ENCODE measurements at places on chromosomes 1 and 21. TPM values are rescaled to one million over a fixed set of nuclear protein-coding genes. Genes with fewer than 3 reads are reported as not detected.

- no peak overlapping the region for H3K4me3 ChIP-seq
- no peaks in the 10 kb centered on the region for H3K27me3 ChIP-seq
- no peak for DNase-seq
- no peak overlapping the region for H3K27ac ChIP-seq
- peaks cover 18% of the 10 kb centered on the region for H3K4me1 ChIP-seq
Measured at GRCh38 chr21:33273044-33273443, 6.9 kb downstream of the IL10RB start.

RUSC1 gene
- 17.7 TPM for total RNA-seq

DNA sequence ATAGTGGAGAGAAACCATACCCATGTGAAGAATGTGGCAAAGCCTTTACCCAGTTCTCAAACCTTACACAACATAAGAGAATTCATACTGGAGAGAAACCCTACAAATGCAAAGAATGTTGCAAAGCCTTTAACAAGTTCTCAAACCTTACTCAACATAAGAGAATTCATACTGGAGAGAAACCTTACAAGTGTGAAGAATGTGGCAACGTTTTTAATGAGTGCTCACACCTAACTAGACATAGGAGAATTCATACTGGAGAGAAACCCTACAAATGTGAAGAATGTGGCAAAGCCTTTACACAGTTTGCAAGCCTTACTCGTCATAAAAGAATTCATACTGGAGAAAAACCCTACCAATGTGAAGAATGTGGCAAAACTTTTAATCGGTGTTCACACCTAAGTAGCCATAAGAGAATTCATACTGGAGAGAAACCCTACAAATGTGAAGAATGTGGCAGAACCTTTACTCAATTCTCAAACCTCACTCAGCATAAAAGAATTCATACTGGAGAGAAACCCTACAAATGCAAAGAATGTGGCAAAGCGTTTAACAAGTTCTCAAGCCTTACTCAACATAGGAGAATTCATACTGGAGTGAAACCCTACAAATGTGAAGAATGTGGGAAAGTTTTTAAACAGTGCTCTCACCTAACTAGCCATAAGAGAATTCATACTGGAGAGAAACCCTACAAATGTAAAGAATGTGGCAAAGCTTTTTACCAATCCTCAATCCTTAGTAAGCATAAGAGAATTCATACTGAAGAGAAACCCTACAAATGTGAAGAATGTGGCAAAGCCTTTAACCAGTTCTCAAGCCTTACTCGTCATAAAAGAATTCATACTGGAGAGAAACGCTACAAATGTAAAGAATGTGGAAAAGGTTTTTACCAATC, 80.0 kb downstream of the JMJD4 start:
- H3K4me1 ChIP-seq, result no peaks in the 10 kb centered on the region
- no peaks in the 10 kb centered on the region for H3K27me3 ChIP-seq
- H3K27ac ChIP-seq, result no peak overlapping the region

DNA sequence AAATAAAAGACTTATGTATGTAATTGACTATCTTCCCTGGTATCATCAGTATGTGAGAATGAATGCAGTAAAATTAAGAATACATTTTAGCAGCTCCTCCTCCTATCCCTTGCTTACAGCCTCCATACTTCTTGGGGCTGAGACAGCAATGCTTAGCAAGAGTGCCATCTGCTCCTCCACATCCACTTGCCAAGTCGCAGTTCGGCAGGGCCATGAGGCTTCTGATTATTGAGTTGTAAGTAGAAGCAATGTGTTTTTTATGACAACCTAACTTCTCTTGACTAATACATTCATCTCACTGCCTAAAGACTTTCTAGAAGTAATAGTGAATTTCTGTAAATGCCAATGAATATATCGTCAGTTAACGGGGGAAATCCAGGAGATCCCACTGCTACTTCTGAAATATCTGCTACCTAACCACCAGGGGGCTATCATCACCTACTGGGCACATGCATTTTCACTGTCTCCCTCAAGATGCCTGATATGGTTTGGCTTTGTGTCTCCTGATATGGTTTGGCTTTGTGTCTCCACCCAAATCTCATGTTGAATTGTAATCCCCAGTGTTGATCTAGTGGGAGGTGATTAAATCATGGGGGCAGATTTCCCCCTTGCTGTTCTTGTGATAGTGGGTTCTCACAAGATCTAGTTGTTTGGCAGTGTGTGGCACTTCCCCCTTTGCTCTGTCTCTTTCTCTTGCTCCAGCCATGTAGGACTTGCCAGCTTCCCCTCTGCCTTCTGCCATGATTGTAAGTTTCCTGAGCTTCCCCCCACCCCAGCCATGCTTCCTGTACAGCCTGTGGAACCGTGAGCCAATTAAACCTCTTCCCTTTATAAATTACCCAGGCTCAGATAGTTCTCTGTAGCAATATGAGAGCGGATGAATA, 59.6 kb downstream of the EXTL2 start:
- no peaks in the 10 kb centered on the region for H3K27me3 ChIP-seq
- no peaks in the 10 kb centered on the region for H3K4me1 ChIP-seq
- no peak overlapping the region for H3K27ac ChIP-seq
- no peak overlapping the region for H3K4me3 ChIP-seq
- DNase-seq, result no peak

DNA sequence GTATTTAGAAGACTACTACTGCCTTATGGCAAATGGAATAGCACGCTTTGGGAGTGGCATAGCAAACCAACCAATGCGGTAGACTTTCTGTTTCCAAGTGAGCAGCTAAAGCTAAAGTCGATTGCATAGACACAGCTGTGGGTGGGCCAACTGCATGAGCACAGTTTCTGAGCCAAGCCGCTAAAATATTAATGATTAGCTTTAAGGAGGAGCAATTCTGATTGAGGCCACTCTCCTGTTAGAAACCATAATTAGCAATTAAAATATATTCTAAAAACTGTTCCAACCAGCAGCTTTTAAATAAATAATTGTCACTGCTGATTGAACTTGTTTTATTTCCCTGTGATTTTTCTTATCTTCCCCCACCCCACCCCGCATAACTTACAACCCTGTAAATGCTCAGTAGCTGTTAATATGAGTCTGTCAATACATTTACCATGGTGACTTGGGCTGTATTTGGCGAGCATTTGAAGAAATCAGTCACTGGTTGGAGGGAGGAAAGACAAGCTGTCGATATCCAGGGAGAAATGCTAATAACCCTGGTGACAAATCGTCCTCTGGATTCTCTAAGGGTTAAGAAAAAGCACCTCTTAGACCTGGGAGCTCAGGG, 32.2 kb downstream of the RNF220 start:
- H3K4me3 ChIP-seq, result no peak overlapping the region
- H3K27me3 ChIP-seq, result no peaks in the 10 kb centered on the region
- H3K36me3 ChIP-seq, result no peaks in the 10 kb centered on the region
- no peak for DNase-seq
- no peak overlapping the region for H3K27ac ChIP-seq

Measured in GM12878 (cell line).